ENCODE measurements at places on chromosomes 13 and 19. TPM values are rescaled to one million over a fixed set of nuclear protein-coding genes. Genes with fewer than 3 reads are reported as not detected.

PRKCSH gene
- 78.5 TPM for total RNA-seq

DNA sequence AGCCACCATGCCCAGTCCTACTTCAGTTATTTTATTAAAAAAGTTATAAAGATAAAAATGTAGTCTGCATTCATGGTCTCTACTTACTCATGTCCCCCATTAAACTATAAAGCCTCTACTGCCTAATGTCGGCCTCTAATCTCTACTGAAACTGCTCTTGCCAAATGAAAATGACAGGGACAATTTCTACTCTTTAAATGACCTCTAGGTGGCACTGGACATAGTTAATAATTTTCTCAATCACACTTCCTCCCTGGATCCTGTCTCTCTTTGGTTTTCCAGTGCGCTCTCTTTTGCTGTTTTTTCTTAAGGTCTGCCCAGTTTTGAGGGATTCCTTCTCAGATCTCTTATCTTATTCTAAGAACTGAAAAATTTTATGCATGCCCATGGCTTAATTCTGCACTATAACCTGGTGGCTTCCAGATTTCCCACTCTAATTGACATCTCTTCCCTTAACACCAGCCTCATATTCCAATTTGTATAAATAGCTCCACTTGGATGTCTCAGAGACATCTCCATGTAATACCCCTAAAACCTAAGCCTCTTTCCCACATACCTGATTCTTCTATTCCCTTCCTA, 54.3 kb downstream of the MTMR6 start:
- no peak for DNase-seq

- no peak for DNase-seq
Measured at GRCh38 chr19:5563935-5564612, 3.7 kb downstream of the TINCR start.

DNA sequence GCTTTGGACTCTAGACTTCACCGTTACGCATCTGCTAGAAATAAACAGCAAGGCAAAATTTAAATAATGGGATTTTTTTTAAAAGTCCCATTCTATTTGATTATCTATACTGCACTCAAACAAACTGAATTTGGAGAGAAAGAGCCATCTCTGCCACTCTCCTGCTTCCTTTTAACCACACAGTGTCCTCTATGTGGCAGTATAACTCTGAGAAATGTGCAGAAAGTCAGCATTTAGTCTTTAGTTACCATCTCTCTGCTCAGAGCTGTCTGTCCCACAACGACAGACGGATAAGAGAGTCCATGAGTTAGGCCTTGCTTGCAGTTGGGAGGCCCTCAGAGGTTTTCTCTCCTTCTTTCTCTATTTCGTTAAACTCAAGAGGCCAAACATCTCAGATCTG, 21.2 kb downstream of the CCNA1 start:
- DNase-seq = no peak

DNA sequence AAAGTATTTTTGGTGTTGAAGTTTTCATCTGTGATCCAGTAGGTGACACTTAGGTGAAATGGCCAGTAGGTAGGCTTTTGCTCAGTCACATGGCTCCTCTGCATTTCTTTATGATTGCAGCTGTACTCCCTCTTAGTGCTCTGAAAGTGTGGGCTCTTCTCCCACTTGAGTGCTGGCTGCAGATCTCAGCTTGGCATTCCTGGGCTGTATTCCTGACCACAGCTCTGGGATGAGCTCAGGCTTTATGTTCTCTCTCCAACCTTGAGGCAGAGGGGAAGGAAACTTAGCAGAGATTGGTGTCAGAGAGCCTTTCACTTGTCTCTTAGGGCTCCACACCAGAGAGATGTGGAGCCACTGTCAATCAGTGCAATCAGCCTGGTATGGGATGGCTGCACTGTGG, 254.3 kb downstream of the NDFIP2 start:
- DNase-seq = peak; percentile 42

TMPRSS9 gene
- 0.68 TPM for total RNA-seq

- no peak for DNase-seq
Measured at GRCh38 chr13:32878163-32878562, 138.1 kb upstream of the KL start.

GRCh38 chr13:80475718-80476117, 134.8 kb upstream of the SPRY2 start:
- DNase-seq = no peak

DNA sequence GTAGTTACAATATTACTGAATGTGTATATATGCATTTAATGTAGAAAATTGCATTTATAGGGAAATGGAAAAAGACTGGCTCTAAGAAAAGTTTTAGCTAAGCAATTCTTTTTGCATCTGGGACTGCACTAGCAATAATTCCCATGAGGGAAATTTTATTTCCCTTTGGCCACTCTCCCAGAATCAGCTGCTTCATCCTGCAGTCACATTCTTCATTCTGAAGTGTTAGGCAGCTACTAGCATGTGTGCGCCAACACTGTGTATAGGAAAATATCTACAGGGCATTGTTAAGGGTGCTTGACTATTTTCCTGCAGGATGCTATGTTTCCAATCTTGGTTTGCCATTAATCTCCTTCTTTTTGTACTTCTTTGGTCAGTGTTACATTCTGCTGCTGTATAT, 312.8 kb upstream of the PCDH20 start:
- DNase-seq = no peak

CPAMD8 gene
- 14.4 TPM for total RNA-seq

DNA sequence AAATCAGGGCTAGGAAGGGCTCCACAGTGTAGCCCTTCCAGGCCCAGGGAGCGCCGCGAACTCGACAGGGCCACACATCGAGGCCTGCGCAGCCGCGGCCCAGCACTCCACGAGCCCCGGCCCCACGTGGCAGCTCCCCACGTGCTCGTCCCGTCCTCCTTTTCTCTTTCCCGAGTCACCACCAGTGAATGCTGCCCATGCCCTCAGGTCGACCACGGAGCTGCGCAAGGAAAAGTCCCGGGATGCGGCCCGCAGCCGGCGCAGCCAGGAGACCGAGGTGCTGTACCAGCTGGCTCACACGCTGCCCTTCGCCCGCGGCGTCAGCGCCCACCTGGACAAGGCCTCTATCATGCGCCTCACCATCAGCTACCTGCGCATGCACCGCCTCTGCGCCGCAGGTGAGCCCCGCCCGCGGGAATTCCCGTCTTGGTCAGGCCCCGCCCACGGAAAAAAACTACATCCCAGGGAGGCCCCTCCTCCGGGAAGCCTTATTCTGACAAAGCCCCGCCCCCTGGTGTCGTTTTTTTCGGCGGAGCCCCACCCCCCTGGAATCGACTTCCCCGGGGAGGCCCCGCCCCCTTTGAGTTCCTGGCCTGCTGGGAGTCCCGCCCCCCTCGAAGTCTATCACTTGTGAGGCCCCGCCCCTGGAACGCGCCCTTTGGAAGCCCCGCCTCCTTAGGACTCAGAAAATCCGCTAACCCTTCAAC, 7.0 kb downstream of the HIF3A start:
- peak; percentile 90 for DNase-seq

DNA sequence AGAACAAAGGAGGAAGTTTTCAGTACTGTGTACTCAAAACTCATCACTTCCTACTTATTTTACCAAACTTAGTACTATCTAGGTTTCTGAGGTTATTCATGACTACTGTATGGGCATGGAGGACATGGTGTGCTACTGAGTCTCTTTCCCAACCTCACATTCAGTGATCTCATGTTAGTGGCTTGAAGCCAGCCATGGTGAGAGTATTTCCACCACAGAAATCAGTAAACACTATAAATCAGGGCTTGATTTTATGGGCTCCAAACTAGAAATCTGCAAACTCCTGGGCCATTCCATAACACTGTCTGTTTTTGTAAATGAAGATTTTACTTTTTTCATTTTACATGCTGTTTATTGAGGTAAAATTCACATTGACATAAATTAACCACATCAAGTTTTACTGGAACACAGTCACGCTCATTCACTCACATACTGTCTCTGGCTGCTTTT, 19.7 kb downstream of the MED26 start:
- DNase-seq = peak; percentile 93

DNA sequence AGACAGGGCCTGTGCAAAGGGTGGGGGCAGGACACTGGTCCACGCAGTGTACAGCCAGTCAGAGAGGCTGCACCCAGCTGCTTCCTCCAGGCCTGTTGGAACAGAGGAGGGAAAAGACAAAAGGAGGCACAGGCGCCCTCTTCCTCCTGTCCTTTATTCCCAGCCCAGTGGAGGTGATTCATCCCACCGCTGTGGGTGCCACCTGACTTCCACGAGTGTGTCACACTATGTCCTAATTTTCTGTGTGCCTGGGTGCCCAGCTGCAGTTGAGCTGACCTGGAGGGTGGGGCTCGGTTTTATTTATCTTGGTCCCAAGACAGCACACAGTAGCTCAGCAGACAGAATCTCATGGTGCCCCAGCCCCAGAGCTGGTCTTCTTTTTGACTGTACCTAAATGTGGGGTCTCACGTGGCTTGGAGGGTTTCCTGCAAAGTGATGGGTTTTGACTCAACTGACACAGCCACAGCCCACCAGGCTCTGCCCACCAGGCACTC, 9.0 kb downstream of the EPS15L1 start:
- no peak for DNase-seq

Measured in sigmoid colon (tissue), 7 donors.